ENCODE measurements at places on chromosomes 12 and 14.

DNA sequence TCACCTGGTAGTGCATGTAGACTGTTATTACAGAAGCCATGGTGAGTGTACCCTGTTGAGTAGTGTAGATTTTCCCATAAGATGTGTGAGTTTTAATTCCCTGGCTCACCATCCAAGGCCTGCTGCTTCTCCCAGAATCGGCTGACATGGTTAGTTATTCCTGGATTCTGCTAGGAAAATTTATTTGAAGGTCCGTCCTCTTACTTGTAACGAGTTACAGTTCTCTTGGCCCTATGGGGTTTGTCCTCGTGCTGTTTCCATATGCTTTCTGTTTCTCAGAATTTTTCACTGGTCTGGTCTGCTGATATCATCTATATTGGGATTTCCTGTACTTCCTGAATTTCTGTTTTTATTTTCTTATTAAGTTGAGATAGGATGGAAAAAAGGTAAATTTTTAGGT, 423.3 kb upstream of the RGS6 start:
- no peak for DNase-seq

GRCh38 chr12:46359667-46360280, 12.8 kb downstream of the SLC38A2 start:
- DNase-seq, result no peak

GRCh38 chr14:49424436-49425331, 161.5 kb downstream of the RPS29 start:
- no peak for DNase-seq

DNA sequence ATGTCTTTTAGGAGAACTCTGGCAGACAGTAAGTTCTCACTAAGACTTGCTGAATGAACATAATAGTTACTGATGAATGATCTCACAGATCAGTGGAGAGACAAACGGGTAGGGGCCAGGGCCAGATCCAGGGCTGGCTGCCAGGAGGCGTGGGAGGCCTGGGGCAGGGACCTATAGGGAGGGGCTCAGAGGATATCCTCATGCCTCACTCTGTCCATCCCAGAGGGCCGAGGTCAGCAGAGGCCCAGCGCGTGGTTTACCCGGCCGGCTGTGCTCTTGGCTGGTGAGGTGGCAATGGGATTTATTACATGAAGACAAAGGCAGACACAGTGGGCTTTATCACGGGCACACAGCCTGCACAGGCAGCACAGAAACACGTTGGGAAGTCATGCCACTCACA, 85.4 kb downstream of the CHGA start:
- peak; percentile 52 for DNase-seq

- DNase-seq, result no peak
Measured at GRCh38 chr12:77615332-77615731, 215.4 kb upstream of the NAV3 start.

DNA sequence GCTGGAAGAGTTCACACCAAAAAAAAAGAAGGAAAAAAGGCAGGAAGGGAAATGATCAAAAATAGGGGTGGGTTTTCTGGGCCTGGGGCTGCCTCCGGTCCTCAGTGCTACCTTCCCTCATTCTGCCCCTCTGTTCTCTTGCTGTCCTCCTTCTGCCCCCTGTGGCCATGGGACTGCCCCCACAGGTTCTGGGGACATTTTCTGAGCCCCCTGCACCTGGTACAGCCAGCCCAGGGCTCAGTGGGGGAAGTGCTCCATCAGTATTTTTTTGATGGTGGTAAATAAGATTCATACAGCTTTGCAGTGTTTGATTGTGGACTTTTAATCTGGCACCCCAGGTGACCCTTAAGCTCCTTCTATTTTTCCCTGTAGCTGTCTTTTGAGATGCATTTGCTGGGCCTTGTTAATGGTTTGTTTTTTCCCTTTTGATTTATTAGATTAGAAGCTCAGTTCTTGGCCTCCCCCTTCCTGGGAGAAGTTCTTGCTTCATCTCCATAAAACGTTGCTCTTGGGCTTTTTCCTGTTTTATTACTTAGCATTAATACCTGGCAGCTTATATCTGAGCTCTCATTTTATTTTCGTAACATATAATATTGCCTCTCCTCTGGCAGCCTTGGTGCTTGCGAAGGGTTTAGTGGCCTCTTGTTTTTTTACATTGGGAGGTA, 43.1 kb downstream of the CHST11 start:
- DNase-seq, result no peak

DNA sequence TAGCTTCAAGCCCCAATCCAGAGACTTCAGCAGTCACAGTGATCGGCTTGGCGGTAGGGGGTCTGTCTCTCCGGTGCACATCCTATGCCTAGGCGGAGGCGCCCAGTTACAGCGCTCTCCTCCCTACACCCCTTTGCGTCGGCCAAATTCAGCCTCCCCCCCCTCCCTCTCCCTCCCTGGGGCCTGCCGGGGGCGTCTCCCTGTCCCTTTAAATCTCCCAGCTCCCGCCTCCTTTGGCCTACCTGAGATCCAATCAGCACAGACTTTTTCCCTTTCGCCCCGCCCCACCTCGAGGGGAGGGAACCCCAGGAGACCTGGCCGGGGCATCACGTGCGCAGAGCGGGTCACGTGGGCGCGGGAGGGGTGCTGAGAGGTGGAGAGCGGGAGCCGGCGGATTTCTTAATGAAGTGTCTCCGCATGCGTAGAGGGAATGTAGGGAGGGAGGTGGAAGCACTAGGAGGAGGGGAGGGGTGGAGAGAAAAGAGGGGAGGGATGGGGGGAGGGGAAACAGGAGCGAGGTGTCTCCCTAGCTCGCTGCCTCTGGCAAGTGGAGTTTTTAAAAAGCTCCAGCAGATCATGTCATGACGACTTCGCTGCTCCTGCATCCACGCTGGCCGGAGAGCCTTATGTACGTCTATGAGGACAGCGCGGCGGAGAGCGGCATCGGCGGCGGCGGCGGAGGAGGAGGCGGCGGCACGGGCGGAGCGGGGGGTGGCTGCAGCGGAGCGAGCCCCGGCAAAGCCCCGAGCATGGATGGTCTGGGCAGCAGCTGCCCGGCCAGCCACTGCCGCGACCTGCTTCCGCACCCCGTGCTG, at the start of gene HOXC13:
Gene HOXC13, plus strand, starts transcription at position 506 of the 815 bp plus-strand sequence. Its CDS starts 76 bp downstream, at position 582.
- DNase-seq, result peak; percentile 73

GRCh38 chr14:89484051-89484844, 67.2 kb upstream of the FOXN3 start:
- DNase-seq, result no peak

- no peak for DNase-seq
Measured at GRCh38 chr14:90560991-90561390, 164.2 kb downstream of the CALM1 start.

GRCh38 chr12:15977999-15978951, 67.1 kb downstream of the DERA start:
- peak; percentile 94 for DNase-seq

DNA sequence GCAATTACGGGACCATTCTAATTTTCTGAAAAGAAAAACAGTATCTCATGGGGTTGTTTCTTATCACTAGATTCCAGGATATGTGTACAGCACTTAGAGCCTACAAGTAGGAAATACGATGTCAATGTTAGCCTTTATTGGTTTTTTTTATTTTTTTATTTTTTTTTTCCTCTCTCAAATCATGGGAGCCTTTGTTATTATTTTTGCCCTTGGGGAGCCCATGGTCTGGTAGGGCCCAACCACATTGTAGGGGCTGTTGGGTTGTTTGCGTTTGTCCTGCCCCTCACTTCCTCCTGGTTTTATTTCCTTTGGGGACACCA, 5.9 kb downstream of the MORN3 start:
- no peak for DNase-seq
